T-helper 17 cell (primary cell): ENCODE measurements at places on chromosomes 12 and 14.

- DNase-seq = peak; percentile 25
These were observed 1.1 kb downstream of the SYNE2 start for GRCh38 chr14:63853831-63854293.

- DNase-seq = no peak
These were observed 37.7 kb downstream of the C12orf75 start for GRCh38 chr12:105368047-105368646.

- no peak for DNase-seq
These were observed 261.7 kb downstream of the NEDD1 start for GRCh38 chr12:97168804-97169203.

DNA sequence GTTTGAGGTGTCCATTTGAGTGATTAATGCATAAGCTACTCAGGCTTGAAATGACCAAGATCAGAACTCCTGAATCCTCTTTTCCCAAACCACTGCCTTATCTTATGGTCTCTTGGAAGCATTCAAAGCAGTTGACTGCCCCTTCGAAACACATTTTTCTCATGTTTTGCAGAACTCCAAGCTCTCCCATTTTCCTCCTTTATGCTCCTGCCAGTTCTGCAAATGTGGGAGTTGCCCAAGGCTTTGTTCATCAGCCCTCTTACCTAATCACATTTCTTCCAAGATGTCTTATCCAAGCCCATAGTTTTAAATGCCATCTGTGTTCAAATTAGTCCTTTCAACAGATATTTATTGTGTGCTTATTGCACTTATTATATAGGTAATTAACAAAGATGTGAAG, 1.8 kb upstream of the DNAAF2 start:
- no peak for DNase-seq

- peak; percentile 60 for DNase-seq
These were observed 11.3 kb downstream of the PHLDA1 start for GRCh38 chr12:76020281-76020680.

GRCh38 chr12:108004319-108004718, 124.8 kb upstream of the WSCD2 start:
- DNase-seq = no peak

DNA sequence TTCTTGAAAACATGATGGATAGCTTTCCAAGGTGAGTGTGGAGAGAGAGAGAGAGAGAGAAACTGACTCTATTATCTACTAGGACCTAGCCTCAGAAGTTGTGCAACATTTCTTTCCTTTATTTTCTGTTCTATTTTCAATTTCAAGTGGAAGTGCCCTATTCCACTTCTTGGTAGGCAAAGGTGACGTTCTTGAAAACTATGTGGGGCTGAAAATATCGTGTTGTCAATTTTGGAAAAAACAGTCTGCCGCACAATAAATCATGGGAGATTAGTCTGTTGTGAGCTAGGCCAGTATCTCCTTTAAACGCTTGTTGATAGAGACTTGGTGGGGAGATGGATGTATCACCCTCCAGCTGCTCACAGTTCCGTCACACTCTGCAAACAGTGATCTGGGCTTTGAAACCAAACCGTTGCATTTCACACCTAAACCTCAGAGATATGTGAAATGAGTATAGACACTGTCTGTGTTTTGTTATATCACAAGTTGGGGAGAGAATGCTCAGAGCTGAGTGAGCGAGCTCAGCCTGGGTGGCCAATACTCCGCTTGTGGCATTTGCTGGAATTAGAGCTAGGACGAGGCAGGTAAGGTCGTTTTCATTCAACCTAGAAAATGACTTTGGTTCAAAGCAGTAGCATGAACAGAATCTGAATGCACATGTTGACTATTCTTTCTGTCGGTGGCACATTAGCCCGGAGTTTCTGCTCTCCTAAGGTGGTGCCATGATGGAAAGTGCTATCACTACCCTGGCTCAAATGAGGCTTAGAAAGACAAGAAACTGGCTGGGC, 75.1 kb upstream of the ST8SIA1 start:
- no peak for DNase-seq

DNA sequence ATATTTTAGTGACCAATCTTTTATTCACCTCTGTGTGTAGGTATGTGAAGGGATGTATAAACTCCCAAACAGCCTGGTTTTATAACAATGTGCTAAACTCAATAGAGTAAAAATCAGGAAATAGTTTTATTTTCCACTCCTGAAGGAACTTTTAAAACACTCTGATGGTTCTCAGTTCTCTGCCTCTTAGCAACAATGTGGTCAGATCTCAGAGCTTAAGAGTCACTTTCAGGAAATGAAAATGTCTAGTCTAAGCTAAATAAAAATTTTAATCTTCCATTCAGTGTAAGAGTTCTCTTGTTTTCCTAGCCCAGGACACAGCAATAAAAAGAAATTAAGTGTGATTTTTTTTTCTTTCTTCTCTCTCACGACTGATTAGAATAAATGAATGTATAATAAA, 718.0 kb downstream of the C12orf50 start:
- no peak for DNase-seq

DNA sequence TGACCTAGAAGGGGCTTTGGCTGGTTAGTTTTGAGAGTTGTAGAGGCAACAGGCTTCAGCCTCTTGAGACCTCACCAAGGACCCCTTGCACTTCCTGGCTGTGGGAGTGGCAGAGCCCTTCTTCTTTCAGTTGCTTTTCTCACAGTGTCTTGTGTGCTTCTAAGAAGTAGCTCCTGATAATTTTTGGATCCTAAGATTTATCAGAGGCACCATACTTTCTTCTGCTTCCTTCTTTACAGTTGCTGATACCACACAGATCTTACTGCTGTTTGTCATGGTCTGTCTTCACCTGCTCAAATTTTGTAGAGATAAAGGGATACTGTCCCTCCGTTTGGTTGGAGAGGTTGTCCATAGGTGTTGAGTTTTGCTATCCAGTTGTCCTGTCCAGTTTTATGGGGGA, 33.8 kb downstream of the VRK1 start:
- DNase-seq = no peak

GRCh38 chr12:56948457-56948777, 9.0 kb downstream of the RDH16 start:
- no peak for DNase-seq

DNA sequence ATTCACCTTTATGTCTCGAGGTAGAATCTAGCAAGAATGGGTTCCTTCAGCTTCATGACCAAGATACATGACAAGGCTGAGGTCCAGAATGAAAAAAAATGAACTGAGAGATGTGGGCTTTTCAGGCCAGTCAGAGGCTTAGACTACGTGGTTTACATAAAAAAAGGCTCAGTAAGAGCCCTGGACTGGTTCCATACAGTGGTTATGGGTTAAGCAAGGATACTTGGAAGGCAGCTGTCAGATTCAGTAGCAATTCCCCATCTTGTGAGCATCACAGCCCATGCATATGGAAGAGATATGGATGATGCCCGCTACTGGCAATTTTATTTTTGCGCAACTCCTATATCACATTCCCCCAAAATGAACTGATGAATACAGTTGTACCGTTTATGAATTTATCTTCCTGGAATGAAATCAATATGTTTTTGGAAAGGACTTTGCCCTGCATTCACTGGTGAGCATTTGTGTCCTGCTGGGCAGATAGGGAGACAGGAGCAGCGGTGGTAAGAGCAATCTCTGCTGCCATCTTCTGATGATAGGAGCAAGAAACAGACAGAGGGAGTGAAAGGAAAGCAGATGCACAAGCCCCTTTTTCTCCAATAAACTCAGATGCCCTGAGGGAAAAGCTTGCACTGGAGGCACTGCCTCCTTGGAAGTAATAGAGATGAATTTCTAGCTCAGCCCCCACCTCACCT, 280.4 kb downstream of the GALC start:
- no peak for DNase-seq

GRCh38 chr14:85146779-85147178, 383.2 kb upstream of the FLRT2 start:
- DNase-seq = no peak

DNA sequence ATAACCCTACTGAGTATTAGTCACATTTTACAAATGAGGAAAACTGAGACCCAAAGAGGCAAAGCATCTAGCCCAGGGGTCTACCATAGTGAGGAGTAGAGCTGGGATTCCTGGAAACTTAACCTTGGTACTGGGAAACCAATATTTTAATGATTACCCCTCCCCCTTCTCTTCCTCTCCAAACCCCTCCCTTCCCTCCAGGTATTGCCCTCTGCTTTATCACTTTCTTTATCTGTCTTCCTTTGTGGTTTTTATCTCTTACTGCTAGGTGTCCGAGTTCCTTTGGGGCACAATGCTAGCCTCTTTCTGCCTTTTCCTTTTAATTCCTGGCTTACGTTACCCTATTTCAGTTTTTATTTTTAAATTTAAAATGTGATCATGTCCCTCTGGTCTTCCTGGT, 2.8 kb downstream of the GABARAPL1 start:
- DNase-seq = no peak

- DNase-seq = no peak
These were observed 200.3 kb downstream of the KTN1 start for GRCh38 chr14:55780156-55780946.

DNA sequence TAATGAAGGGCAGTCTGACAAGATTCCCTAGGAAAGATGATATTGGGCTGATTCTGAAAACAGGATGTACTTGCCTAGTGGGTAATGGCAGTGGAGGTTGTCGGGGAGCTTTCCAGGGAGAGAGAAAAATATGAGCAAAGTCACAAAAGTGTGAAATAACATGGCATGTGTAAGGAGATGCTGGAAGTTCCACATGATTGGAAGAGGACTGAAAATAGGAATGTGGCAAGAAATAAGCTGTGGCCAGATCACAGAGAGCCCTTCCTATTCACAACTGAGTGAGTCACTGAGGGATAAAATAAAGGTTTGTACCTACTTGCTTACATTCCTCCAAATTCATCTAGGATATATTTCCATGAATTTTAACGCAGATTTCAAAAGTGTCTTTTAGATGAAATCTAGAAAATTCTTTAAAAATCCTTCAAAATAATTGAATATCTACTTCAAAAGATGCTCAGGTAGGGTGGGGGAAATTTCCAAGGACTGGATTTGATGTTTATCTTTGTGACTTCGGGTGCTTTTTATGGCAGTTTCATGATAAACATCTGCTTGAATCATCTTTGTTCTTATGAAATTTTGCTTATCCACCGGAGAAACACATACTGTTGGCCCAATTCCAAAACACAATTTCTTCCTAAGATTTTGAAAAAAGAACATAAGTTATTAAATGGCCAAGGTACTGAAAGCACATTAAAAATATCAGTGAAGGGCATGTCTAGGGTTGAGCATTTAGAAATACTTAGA, 36.3 kb upstream of the SLC2A13 start:
- DNase-seq = no peak

- DNase-seq = no peak
These were observed 17.7 kb downstream of the LIN7A start for GRCh38 chr12:80920006-80920405.

DNA sequence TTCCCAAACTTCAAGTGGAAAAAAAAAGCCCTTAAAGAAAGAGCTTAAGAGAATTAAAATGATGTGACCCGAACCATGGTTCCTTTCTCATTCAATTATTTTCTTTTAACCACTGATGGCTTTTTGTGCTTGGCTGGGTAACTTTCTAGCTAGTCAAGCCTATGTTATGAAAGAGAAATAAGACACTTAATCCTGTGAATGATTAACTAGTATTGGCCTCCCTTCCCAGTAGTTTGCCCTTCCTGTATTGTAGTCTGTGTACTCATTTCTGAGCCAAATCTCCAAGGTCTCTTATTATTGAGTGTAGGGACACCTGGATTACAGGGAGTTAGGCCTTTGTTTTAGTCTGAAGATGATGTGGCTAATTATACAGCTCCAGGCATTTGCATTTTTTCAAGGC, 353.0 kb downstream of the RAD51B start:
- no peak for DNase-seq

DNA sequence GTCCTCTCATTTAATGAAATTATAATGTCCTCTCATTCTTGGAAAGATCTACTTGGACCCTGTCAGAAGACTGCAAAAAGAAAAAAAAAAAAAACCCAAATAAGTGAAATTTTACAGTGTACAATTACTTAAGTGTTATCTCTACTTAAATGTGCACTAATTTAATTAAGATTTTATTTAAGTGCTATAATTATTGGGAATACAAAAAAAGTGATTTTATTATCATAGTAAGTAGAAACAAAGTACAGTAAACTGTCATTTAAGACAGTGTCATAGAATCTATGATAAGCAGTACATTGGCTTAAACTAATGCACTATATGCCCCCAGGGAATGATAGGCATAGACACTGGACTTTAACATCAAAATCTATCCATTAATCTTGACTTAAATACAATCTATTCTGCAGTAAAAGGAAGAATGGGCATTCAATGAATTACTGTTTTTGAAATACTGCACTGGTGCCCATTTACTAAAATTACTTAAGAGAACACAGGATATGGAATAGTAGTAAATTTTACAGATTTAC, 23.3 kb downstream of the INSM2 start:
- no peak for DNase-seq

GRCh38 chr12:122117979-122118378, 39.4 kb downstream of the MLXIP start:
- no peak for DNase-seq
